ENCODE measurements at places on chromosomes 5 and 9. TPM values are rescaled to one million over a fixed set of nuclear protein-coding genes. Genes with fewer than 3 reads are reported as not detected.
A peak's percentile ranks its signal among the peaks of the same experiment; 100 is the strongest.

DNA sequence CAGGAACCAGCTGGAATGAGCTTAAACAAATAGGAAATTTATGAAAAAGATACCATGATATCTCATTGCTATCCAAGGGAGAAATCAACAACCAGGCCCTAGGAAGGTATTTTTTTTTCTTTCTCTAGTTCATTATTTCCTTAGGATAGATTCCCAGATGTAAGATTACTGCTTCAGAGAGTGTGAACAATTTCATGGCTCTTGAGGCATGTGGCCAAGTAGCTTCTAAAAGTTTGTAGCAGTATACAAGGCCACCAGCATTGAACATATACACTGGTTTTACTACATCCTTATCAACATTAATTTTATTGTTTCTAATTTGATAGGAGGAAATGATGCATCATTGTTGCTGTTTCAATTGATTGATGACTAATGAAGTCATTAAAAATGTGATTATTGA is 201.2 kb downstream of the SREK1 start:
- DNase-seq, result no peak

DNA sequence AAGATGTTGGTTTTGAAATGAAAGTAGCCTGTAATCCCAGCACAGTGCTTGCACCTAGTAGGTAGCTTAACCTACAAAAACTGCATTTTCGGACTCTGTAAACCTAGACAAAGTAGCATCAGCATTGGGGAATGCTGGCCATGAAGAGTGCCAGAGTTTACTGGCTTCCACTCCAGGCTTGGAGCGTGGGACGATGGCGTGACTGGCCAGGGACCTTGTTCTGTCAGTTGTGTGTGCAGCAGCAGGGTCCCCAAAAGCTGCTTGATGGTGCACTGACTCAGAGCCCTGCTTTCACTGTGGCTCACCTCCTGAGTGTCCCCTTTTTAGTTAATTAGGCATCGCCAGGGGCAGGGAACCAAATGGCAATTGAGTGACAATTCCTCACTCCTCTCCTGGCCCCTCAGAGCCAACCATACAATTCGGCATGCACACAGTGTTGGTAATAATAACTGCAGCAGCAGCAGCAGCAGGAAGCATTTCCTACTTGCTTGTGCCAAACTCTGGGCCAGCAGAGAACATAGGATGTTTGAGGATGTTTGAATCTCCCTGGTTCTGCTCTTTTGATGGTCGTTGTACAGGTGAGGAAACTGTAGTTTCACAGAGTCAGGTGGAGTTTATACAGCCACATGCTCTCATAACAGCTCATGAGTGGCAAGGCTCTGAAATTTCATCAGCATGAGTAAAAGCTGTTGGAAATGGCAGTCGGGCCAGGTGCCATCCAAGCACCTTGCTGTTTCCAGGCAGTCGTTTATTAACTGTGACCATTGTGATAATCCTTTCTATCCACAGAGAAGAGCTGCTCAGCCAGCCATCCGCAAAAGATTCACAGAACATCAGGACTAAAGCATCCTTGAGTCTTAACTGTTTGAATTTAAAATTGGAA is 4.2 kb downstream of the UBE2QL1 start:
- DNase-seq, result no peak

DNA sequence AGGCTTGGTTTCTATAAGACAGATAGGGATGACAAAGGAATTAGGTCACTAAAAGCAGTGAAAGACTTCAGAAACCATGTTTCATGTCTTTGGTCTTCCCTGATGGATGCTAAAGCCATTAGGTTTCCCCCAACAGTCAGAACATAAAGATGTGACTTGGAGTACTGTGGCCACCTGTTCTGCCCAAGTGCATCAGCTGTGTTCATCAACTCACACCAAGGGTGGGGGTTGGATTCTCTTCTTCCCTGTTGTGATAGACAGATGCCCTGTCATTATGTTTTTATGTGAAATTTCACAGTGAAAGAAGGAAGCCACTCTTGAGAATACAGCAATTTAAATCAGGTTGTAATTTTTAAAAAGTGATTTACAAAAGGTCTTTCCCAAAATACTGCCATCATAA is 196.8 kb downstream of the SH3GL2 start:
- DNase-seq, result no peak

DNA sequence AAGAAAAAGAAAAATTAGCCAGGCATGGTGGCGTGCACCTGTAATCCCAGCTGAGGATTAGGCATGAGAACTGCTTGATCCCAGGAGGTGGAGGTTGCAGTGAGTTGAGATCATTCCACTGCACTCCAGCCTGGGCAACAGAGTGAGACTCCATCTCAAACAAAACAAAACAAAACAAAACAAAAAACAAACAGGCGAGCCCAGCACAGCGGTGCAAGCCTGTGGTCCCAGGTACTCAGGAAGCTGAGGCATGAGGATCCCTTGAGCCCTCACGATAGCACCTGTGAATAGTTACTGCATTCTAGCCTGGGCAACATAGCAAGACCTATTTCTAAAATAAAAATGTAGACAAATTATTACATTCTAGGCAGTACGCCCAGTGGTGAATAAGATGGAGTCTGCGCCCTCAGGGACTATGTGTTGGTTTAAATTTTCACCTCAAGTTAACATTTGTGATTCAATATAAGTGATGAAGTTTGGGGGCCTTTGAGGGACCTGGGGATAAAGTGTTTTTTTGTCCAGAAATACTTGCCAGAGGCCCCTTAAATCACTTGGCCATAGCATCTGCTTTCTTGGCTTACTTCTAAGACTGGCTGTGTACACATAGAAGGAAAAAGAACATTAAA is 3.4 kb upstream of the GAPVD1 start:
- no peak for DNase-seq

- peak; percentile 84 for DNase-seq
These were observed 12.5 kb upstream of the EXOSC2 start for GRCh38 chr9:130680836-130681768.

NRARP gene
- total RNA-seq, result 0.32 TPM

IFNA2 gene
- total RNA-seq, result not detected

CCL28 gene
- total RNA-seq, result 1.3 TPM

TPPP gene
- under 0.01 TPM for total RNA-seq

DEPDC1B gene
- 5.2 TPM for total RNA-seq
